Right ventricle myocardium inferior (tissue), 1 donor: ENCODE measurements at places on chromosomes 7 and 10. TPM values are rescaled to one million over a fixed set of nuclear protein-coding genes. Genes with fewer than 3 reads are reported as not detected.

Gene PDSS1
- 6.3 TPM for total RNA-seq

Gene MRPL32
- total RNA-seq, result 66.8 TPM

Gene MMD2
- total RNA-seq, result not detected

Gene BTBD16
- not detected for total RNA-seq

DNA sequence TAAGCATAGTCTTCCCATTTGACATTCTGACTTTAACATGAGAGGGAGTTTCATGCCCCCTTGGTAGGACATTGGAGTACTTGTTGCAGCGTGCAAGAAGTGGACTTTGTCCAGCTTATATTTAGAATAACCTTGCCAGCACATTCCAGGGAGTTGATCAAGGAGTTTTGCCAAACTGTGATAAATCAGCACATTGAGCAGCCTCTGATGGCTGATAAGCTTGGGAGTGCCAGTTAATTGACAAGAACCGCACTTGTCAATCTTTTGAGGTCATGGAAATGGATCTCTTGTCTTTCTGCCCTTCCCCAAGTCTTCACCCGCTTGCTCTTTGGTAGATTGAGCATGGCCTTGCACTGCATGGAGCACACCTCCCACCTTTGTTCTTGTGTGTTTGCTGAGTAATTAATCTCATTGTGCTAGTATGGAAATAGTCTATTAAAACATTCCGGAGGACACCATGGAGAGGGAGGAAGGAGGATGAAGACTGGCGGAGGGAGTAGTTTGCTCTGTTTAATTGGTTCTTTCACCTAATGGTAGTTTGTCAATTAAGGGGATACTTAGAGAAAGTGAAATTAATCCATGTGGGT, 668.5 kb upstream of the GALNT17 start:
- no peak for DNase-seq

GRCh38 chr7:98571986-98572385, 45.1 kb upstream of the NPTX2 start:
- DNase-seq, result no peak

DNA sequence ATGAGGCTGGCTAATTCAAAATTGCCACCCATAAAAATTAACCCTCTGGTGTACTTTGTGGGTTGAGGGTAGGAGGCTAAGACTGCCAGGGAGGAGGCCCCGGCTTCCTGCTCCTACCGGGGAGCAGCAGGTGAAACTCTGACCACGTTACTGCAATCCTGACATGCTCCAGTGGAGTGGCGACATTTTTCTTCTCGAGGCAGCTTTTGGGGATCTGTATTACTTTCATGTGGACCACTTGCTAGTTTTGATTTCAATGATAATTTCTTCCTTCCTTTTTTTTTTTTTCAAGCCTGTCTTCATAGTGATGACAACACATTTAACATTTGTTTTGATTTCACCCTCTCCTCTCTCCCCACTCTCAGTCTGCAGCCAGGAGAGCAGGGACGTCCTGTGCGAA, 14.6 kb downstream of the GATA3 start:
- DNase-seq, result no peak

- no peak for DNase-seq
Observed at GRCh38 chr10:118980135-118980865, 49.2 kb upstream of the NANOS1 start.

DNA sequence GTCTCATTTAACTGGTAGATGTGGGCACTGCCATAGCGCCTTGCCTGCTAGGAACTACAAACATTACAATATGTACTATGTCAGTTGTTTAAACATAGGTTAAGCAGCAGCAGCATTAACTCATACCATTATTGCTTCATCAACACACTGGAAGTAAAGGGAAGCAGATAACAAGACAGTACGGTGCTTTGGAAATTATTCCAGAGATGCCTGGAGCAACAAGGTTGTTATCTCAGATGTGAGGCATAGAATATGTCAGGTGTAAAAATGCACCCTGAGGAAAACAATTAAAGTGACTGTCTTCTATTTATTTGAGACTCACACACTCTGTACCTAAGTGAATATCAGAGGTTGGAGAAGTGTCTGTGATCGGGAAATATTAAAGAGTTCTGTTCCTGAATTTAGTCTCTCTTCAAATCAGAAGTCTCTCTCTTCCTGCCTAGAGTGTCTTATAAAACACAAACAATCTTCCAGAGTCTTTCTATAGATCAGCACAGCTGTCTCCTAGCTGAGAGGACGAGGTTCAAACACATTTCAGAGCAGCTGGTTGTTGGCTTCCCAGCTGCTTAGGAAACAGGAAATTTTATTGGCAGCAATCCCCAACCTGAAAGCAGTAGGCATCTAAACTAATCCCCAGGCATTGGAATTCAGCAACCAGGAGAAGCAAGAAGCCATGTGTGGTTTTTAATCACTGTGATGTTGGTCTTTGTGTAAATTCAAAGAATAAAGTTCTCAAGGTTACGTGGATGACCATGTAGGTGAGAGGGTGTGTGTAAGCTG, 994.4 kb upstream of the LRRTM3 start:
- no peak for DNase-seq
